NCI-H146 (cell line): ENCODE measurements at places on chromosomes 12 and 14.

GRCh38 chr12:19530637-19531023 lies 91.3 kb downstream of the AEBP2 start:
- DNase-seq: no peak

DNA sequence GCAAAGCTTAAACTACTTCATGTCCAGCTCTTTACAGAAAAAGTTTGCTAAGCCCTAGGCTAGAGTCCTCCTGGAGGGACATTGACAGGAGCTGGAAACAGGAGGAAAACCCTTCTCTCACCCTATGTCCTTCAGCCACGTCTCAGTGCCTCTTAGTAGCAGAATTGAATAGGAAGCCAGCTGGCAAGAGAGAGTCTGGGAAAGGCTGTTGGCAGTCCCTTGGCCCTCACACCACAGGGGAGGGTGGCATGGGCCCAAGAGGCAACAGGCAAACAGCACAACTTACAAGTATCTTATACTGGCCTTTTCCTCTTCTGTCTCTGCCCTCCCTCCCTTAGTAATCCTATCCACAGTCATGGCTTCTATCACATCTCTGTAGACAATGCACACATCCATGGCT lies 27.7 kb upstream of the DHRS2 start:
- no peak for DNase-seq

- no peak for DNase-seq
These were observed 38.5 kb upstream of the KCNK13 start for GRCh38 chr14:90023176-90023896.

- no peak for DNase-seq
These were observed 931 bp upstream of the MYF5 start for GRCh38 chr12:80715713-80716249.

DNA sequence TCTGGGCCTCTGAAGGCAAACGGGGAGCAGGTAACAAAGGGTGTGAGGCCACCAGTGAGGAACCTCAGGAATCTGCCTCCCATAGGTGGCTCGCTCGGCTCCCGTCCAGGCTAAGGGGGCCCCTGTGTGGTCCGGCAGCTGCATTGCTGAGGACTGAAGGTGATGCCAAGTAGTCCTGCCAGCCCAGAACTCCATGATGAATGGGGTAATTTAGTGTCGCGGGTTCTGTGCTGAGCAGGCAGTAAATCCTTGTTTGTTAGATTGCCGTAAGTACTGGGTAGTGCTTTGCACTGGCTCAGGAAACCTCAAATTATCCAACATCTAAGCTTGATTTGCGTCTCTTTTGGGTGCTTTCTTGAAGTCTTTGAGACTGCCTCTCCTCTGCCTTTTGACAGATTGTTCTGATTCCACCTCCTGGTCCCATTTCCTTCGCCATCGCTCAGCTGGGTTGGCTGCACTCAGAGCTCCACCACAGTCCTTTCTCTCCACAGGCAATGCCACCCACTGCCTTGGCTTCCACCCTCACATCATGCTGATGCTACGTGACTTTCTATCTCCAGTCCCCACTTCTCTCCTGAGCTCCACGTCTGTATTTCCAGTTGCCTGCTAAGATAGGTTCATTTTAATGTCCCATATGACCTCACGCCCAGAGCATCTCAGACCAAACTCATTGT lies 392.0 kb downstream of the FUT8 start:
- no peak for DNase-seq

- DNase-seq: peak; percentile 17
These were observed 519 bp downstream of the MORN3 start for GRCh38 chr12:121668750-121669520.

DNA sequence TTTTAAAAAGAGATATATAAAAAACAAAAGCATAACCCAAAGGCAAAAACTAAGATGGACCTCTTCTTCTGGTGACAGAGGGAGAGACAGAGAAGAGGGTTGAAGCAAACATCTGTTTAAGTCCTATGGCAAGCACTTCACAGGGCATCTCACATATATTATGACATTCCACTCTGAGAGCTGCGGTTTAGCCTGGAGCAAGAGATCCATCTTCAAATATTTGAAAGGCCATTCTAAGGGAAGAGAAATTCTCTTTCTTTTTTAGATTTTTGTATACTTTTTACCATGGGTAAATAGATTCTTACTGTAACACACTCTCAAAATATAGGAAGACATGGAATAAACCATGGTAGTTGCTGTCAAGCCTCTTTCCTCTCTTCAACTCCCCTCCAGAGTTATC lies 204.1 kb downstream of the GXYLT1 start:
- DNase-seq: no peak

DNA sequence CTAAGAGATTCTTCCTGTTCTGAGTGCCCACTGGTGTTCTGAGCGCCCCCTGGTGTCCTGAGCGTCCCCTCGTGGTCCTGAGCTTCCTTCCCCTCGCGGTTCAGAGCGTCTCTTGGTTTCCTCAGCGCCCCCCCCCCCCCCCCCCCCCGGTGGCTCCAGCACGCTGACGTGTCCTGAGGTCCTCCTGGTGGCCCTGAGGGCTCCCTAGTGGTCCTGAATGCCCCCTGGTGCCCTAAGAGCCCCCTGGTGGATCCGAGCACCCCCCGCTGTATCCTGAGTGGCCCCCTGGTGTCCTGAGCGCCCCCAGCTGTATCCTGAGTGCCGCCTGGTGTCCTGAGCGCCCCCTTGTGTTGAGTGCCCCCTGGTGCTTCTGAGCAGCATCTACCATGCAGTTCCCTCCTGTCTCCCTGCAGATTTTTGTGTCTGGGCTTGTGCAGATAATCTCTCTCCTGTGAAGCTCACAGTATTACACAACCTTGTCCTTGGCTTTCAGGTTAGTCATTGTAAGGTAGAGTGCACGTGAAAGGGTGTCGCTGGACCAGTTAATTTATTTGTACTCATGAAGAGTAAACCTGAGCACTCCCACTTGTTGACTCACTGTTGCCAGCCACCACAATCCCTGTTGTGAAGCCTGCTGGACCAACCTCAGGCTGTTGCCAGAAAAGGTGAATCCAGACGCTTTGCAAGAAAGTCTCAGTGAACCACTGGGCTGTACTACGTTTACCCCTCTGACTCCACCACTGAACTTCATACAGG lies 1168.4 kb downstream of the TMEM121 start:
- peak; percentile 37 for DNase-seq

GRCh38 chr14:55514819-55515490 lies 65.1 kb upstream of the KTN1 start:
- DNase-seq: no peak

GRCh38 chr12:122309564-122310121 lies 43.3 kb upstream of the VPS33A start:
- no peak for DNase-seq

DNA sequence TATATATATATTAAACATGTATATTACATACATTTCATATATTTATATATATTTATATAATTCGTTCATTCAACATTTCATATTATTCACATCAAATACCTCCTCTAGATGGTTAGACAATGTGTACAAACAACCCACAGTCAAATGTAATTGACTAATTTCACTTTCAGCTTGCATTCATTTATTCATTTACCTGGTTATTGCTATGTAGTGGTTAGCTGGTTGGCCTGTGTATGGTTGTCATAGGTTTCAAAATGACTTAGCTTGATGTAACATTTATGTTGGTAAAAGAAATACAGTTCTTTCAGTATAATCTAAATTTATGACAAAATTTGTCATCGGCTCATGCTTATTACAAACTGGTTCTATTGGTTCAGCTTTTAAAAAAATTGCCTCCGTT lies 389 bp downstream of the OR4K13 start:
- no peak for DNase-seq

DNA sequence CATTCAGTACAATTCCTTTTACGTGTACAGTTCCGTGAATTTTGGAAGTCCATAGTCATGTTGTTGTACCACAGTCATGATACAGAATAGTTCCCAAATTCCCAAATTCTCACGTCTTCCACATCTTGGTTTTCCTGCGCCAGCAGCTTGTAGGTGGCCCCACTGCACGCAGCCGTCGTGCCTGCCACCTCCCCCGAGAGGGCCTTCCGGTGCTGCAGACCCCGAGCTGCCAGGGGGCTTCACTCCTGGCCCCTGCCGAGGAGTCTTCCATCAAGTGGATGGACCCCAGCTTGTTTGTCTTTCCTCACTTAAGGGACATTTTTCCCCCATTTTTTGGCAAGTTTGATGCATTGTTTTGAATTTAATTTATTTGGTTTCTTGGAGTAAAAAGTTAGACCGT lies 16.8 kb downstream of the MTA1 start:
- DNase-seq: no peak

- no peak for DNase-seq
These were observed 18.9 kb downstream of the TMEM260 start for GRCh38 chr14:56598519-56598918.

GRCh38 chr12:43337571-43338444 lies 214.2 kb downstream of the ADAMTS20 start:
- no peak for DNase-seq

DNA sequence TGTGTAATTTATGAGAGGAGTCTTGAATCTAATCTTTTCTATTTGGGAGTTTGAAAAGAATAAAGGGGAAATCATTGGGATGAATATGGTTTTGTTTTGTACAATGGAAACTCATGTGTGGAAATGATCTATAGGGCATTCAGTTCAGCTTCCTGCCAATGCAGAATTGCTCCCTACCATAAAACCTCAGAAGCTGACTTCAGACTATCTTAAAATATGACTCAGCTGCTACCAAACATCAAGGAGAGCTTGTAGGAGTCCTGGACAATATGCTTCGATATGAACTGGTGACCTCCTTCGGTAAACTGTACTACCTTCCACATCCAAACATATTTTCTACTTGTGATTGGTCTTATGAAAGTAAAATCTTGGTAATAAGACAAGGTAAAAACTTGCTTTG lies 160.6 kb downstream of the CAPZA3 start:
- no peak for DNase-seq

DNA sequence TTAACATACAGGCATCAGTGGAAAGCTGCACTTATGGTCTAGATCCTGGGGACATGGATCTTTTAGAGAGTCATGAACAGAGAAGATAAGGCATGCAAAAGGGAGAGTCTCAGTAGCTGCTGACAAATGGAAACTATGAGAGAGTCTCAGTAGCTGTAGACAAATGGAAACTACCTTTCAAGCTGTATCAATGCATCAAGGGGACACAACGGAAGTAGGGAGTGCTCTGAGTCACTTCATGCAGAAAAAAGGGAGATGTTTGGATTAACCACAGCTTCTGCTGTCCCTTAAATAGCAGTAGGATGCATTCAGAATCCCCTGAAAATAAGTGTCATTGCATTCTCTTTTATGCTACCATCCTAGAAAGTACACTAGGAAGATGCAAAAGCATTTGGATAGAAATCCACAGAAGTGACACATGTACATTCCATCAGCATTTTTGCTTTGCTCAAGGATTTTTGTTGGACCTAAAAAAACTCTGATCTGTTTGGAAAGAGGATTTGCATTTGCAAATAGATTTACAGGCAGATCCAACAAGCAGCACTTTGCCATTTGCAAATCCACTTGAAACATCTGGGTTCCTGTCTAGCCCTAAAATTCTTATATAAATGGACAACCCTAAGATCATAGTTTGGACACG lies 227.5 kb upstream of the LMO3 start:
- DNase-seq: no peak

GRCh38 chr12:92337128-92337527 lies 191.5 kb upstream of the BTG1 start:
- DNase-seq: no peak

- DNase-seq: peak; percentile 4
These were observed 3.2 kb downstream of the OR4K2 start for GRCh38 chr14:19878029-19878642.

DNA sequence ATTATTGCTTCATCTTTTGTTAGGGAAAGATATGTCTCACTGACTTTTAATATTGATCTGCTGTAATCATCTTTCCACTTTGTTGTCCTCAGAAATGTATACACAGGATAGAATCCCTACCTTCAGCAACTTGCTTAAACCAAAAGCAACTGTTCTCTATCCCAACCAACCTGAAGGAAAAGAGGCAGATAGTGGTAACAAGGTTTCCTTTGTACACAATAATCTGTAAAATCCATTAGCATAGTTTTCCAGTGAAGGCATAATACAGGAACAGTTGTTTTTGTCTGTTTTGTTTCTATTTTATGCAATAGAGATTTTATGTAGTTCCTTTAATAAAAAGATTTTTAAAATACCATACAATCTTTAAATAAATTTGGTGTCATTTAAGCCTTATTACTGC lies 170.5 kb downstream of the PIK3C2G start:
- DNase-seq: no peak

DNA sequence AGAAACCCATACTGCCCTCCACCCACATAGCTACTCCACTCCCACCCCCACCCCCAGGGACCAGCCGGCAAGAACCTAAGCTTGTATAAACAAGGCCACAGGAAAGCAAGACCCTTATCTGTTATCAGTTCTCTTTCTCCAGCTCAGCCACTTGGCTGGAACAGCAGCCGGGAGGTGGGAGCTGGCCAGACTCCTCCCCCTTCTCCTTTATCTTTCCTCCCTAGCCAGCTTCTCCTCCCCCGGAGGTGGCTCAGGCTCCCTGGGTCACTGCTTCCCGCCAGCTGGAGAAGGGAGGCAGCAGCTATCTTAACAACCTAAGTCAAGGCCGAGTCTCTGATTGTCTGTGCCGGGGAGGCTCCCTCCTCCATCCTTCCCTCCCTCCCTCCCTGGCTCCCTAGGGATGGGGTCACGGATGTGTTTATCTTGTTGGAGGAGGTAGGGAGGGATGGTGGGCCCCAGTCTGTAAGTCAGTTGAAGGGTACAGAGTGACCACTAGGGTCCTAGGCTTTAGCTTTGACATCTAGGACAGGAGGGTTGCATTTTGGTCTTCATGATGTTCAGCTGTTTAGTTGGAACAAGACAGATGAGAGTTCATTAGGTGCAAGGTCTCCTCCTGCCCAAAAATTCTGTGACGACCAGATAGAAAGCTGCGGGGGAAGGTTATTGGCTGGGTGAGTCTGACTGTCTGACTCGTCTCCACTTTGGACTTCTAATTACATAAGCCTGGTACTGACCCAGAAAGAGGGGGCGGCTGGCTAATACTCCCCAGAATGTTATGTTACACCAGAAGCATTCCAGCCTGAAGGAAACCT lies 29.7 kb downstream of the ZFP36L1 start:
- DNase-seq: peak; percentile 59

GRCh38 chr12:6603095-6603567 lies 4.0 kb downstream of the CHD4 start:
- DNase-seq: no peak

GRCh38 chr14:61929651-61930050 lies 167.4 kb downstream of the SNAPC1 start:
- DNase-seq: no peak

- no peak for DNase-seq
These were observed 139.4 kb downstream of the GRIP1 start for GRCh38 chr12:66539431-66539830.

DNA sequence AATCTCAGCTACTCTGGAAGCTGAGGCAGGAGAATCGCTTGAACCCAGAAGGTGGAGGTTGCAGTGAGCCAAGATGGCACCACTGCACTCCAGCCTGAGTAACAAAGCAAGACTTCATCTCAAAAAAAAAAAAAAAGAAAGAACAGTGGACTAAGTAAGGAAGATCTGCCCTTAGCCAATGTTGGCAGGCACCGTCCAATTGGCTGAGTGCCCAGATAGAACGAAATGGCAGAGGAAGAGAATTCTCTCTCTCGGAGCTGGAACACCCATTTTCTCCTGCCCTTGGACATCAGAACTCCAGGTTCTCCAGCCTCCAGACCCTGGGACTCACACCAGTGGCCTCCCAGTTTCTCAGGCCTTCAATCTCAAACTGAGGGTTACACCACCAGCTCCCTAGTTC lies 49.9 kb downstream of the ESR2 start:
- DNase-seq: no peak

GRCh38 chr14:52988139-52988538 lies 37.3 kb upstream of the FERMT2 start:
- no peak for DNase-seq

- DNase-seq: no peak
These were observed 151.2 kb upstream of the RFLNA start for GRCh38 chr12:124143726-124144125.
